ENCODE measurements at places on chromosomes 1 and 21. TPM values are rescaled to one million over a fixed set of nuclear protein-coding genes. Genes with fewer than 3 reads are reported as not detected.

Gene AMY1B
- total RNA-seq = not detected

Gene PDZK1IP1
- 43.2 TPM for total RNA-seq

Gene CFAP107
- total RNA-seq = not detected

Gene ANKRD65
- total RNA-seq = 2.7 TPM

Gene LRRIQ3
- 1.4 TPM for total RNA-seq

Gene WNT9A
- 2.7 TPM for total RNA-seq

Gene CNR2
- not detected for total RNA-seq

Gene LRRN2
- 5.4 TPM for total RNA-seq

Gene IER5
- total RNA-seq = 20.5 TPM

Gene SLC44A3
- total RNA-seq = 9.3 TPM

Gene GNPAT
- 35.5 TPM for total RNA-seq

Gene TMEM82
- total RNA-seq = not detected

Gene SLC1A7
- total RNA-seq = not detected

Gene PRAMEF18
- total RNA-seq = not detected

Gene HPDL
- total RNA-seq = 2.9 TPM

Gene MMEL1
- total RNA-seq = not detected

Gene C1orf226
- total RNA-seq = 5.9 TPM

Gene TIE1
- 1.2 TPM for total RNA-seq

Gene PLA2G2A
- not detected for total RNA-seq

Gene NPHS2
- total RNA-seq = not detected

Gene RAB3B
- 35.5 TPM for total RNA-seq

Gene CAPZA1
- 311 TPM for total RNA-seq

Gene LAMC2
- total RNA-seq = 382 TPM
